CD4-positive, alpha-beta T cell treated with Interleukin-6 at 100 ng/mL for 8 hours (primary cell): ENCODE measurements at places on chromosomes 4 and X.

- no peak for DNase-seq
These were observed 490.3 kb upstream of the EPHA5 start for GRCh38 chr4:66160606-66161005.

DNA sequence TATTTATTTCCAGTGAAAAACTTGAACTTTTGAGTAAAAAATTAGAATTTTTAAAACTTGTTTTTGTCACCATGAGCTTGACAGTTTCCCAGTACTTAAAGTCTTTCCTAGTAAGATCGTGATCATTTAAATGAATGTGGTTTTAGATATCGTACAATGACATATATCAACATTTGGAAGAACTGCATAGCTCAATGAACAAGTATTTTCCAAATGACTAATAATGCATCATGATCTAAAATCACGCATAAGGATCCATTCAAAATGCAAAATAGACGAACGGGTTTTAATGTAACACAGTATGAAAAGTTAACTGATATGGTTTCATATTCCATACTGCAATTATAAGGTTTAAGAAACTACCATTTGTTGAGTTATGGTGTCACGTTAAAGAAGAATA, 4.1 kb upstream of the NDNF start:
- DNase-seq = no peak

DNA sequence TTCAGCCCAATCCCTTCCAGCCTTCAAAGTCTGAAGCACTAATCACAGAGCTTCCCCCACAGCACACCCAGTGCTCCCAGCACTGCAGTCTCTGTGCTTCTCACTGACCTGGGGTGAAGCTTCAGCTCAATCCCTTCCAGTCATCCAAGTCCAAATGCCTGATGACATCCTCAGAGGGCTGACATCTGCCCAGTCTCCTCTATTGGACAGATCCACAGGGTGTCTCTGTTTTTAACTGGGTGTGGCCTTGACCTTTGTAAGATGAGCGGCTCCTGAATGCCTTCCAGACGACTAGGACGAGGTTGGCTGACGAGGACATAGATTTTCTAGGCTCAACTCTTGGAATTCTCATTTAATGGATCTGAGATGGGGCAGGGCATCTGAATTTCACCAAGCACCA, 7.6 kb upstream of the SLC2A9 start:
- DNase-seq = no peak

DNA sequence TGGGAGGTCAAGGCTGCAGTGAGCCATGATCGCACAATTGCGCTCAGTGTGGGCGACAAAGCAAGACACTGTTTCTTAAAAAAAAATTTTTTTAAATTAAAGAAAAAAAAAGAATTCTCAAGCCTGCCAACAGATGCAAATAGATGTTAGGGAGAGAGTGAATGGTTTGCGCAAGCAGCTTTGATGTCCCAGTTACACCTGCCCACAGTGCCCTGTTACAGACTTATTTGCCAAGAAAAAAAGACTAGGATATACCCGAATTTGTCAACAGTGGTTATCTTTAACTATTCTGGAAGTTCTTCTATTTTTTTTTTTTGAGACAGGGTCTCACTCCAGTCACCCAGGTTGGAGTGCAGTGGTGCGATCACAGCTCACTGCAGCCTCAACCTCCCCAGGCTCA, 44.3 kb upstream of the UGDH start:
- no peak for DNase-seq
